ENCODE measurements at places on chromosomes 5 and 9. TPM values are rescaled to one million over a fixed set of nuclear protein-coding genes. Genes with fewer than 3 reads are reported as not detected.

Gene HCN1
- polyA plus RNA-seq, result 0.04 TPM

Gene PPP2R2B
- polyA plus RNA-seq, result 0.27 TPM

Gene CCDC152
- 22.0 TPM for polyA plus RNA-seq

Gene GMCL2
- polyA plus RNA-seq, result not detected

Gene SPINK7
- 0.72 TPM for polyA plus RNA-seq

DNA sequence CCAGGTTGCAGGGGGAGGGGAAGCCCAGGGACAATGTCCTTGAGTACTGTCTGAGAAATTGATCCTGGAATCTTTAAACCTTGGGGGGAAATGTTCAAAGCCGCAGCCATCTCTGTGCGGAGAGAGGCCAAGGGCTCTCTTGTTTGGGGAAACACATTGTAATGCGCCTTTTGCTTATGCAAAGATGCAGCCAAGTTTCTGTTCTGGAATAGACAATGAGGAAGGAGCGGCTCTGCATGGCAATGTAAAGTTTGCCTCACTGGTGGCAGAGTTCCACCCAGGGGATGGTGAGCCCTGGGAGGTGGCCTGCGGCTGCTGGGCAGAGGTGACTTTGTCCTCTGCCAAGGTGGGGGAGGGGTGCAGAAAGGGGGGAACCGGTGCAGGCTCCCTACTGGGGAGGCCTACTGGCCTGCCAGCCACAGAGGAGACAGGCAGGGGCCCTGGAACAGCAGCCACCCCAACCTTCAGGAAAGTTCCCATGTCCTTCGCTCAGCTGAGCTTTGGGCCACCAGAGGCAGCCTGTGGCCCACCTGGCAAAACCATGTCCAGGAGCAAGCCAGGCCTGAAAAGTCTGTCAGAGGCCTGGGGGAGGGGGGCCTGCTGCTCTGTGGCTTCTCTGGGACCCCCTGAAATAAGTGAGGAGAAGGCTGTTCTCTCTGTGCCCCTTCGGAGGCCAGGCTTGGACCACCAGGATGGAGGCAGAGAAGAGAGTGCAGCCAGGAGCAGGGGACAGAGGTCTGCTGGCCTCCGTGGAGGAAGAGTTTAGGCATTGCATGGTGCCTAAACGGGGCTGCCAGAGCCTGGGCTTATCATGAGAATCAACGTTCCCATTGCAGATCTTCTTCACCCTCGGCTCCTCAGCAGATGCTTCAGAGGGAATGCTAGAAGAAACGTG, 127.8 kb downstream of the ZNF354C start:
- no peak for DNase-seq

GRCh38 chr5:137743031-137743640, 7.2 kb upstream of the KLHL3 start:
- peak; percentile 52 for DNase-seq

DNA sequence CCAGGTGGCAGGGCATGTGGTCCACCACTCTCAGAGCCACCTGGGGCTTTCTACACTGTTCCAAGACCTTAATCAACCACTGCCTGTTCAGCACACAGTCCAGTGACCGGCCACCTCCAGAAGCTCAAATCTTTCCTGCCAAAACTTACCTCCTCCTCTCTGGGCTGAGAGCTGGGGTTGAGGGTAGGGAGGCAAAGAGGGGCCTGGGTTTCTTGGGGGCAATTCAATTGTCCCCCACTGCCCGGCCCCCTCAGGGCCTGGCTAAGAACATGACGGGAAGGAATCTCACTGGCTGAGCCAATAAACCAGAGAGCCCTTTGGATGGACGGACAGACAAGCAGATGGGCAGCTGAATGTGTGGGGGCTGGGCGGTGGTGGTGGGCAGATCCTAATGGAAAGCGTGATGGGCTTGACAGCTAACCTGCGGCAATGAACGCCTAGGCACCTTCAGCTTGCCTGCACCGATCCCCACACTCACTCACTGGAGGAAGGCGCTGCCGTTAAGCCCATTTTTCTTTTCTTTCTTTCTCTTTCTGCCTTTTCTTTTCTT, 5.4 kb downstream of the NR5A1 start:
- no peak for DNase-seq

DNA sequence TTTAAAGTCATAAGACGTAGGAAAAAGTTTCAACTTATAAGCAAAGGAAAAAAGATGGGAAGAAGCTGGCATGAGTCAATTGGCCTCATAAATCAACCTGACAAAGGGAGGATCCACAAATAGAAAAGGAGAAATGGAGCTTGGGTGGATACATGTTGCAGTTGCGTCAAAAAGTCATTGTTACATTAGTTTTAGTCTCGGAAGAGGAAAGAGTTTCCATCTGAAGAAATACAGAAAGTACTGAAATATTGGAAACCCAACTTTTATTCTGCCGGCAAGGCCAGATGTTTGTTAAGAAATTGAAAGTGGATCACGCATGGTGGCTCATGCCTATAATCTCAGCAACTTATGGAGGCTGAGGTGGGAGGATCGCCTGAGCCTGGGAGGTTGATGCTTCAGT, 11.3 kb upstream of the TIMD4 start:
- DNase-seq, result no peak

DNA sequence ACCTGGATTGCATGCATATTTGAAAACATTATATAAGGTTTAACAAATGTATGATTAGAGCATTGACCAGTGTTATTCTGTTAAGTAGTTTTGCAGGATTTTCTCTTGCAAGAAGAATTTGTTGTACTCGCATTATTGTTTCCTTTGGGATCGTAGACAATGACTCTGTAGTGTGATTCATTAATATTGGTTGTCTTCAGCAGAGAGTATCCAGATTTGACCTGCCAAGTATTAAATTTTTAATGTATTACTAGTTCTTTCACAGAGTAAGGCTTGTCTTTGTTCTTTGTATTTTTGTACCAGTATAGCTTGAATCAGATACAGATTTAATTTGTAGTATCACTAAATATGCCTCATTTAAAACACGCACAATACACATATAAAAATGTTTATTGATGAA, 155.0 kb downstream of the PBX3 start:
- no peak for DNase-seq

DNA sequence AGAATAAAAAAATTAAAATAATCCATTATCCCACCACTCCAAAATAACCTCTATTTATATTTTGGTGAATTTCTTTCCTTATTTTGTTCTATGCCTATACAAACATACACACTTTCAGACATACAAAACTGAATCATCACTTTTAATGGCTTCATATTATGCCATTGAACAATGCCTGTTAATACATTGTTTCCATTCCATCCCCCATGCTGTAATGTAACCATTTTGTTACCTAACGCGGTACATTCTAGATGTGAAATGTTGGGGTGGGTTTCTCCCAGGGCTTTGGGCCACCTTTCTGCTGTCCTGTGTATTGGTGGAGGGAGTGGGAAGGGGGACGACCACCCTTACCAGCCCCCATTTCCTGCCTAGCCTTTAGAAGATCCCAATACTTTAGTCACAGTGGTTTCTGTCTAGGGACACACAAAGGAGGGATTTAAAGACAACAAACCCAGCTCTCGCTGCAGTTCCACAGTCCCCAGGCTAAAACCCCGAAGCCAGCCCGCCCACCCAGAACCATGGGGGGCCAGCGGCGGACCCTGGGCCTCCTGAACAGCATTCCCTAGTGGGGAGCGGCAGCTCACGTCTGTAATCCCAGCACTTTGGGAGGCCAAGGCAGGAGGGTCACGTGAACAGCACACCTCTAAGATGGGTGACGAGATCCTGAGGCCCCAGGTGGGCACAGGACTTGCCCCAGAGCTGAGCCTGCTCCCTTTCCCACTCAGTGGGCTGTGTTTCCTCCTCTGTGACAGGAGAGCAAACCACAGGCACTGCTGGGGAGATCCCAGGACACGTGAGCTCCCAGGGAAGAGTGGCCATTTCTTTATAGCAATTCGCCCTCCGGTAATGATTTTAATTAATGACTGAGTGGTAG, 56.9 kb upstream of the STXBP1 start:
- DNase-seq, result no peak

DNA sequence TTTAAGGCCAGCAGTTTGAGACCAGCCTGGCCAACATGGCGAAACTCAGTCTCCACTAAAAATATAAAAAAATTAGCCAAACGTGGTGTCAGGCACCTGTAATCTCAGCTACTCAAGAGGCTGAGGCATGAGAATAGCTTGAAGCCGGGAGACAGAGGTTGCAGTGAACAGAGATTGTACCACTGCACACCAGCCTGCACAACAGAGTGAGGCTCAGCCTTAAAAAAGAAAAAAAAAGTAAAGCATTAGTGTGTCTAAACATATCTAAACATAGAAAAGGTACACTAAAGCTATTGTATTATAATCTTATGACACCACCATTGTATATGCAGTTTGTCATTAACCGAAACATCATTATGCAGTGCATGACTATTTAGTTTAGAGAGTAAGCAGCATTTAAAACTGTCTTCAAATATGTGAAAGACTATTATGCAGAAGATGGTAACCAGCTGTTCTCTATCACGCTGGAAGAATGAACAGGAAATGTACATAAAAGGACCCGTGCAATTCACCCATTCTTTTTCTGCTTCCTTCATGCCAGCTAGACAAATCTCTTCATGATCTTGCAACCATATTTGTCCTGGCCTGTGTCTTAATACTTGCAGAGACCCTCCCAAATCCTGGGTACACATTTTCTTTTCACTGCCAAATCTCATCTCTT, 58.6 kb downstream of the ITGA1 start:
- peak; percentile 59 for DNase-seq

- no peak for DNase-seq
Observed at GRCh38 chr5:172920447-172920849, 38.8 kb upstream of the RPL26L1 start.

DNA sequence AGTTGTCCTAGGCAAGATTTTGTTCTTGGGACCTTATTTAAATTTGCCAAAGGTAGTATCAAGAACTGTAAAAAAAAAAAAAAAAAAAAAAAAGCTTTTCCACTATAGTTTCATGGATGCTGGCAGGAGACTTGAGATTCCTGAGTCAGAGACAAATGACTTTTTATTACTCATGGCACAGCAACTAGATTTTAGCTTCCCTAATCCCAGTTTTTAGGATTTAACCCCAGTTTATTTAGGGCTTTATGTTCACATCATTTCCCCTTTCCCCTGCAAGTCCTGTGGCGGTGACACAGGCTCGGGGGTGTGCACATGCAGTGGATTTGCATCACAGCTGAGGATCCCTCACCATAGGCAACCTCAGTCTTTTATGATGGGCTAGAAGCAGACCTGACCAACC, 144.9 kb downstream of the GOLPH3 start:
- no peak for DNase-seq

DNA sequence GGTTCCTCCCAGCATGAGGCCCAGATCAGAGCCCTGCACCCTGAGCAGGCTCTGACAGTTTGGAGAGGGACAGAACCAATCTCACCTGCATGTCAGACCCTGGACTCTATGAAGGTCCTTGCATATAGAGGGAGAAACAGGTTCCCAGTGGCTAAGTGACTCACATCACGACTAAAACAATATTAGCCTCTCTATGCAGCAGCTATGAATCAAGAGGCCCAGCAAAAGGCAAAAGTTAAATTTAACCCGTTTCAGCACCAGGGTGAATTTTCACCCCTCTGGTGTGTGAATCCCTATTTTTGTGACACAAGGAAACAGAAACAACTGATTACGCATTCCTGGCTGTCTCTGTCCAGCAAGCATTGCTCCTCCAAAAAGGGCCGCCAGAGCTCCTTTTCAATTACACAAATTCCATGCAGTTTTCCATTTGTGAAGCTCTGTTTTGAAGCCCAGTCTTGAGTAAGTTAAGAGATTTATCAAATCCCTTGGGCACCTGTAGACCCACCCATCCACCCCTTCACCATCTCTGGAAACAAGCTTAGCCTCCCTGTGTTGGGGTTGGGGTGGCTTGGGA, 136.6 kb downstream of the GABBR2 start:
- DNase-seq, result no peak

GRCh38 chr5:67806654-67807438, 408.7 kb upstream of the PIK3R1 start:
- DNase-seq, result no peak

DNA sequence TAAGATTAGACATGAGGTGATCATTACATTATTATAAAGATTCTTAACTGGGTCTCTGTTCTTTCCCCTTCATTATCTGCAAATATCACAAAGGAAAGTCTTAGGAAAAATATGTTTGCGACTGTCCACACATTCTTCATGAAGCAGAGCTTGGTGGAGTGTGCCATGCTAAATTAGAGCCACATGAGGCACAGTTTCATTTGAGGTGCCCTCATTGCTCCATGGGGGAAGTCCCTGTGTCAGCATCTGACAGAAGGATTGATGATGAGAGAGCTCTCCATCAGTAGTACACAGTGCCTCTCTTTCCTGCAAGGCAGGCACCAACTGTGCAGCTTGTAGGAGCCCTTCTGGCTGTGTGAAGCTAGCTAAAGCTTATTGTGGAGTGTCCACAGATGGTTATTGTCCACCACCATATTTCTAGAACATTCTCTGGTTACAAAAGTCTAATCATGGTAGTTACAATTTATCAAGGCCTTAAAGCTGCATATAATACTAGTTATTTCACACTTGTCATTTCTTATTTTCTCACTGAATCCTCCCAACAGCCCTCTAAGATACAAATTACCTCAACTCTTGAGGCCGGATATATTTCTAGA, 63.9 kb downstream of the C9orf152 start:
- DNase-seq, result no peak

GRCh38 chr9:7045361-7045760, 287.6 kb downstream of the KDM4C start:
- no peak for DNase-seq

DNA sequence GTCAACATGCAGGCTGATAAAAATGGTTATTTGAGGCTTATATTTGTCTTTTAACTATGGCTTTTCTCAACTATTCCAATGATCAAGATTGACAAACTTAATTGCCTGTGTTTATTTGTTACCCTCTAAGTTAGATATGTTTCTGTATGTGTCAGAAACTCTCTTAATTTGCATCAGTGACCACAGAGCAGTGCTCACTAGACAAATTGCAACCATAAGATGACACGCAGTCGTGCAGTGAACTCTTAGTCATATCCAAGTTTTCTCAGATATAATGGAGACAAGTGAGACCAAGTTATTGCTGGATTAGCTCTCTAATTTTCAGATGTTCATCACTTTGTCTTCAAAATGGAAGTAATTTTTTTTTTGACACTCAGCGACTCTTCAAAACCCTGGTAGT, 342.2 kb upstream of the RFX3 start:
- no peak for DNase-seq

- DNase-seq, result peak; percentile 55
Observed at GRCh38 chr9:133737774-133738639, at the start of gene SARDH. Gene SARDH, minus strand, starts transcription at chr9:133738352. Its CDS starts 4,179 bp downstream, at chr9:133734173.

Data from right lung (tissue), 10 donors.